Kidney glomerular epithelial cell (primary cell): ENCODE measurements at places on chromosomes 7 and 10.

DNA sequence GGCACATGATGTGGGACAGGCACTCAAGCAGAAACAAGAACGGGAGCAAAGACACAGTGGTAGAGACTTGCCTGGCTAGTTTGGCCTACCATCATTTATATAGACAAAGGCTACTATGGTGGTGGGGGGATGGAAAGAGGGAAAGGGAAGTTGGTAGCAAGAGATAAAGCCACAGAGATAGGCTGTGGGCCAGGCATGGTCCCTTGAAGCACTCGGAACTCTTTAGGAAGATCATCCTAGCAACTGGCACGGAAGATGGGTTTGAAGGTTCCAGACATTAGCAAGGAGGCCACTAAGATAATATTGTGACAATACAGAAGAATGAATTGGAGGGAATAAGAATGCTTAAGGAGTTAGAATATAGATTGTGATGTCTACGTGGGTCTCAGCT, 319.6 kb downstream of the ELMO1 start:
- DNase-seq: no peak

DNA sequence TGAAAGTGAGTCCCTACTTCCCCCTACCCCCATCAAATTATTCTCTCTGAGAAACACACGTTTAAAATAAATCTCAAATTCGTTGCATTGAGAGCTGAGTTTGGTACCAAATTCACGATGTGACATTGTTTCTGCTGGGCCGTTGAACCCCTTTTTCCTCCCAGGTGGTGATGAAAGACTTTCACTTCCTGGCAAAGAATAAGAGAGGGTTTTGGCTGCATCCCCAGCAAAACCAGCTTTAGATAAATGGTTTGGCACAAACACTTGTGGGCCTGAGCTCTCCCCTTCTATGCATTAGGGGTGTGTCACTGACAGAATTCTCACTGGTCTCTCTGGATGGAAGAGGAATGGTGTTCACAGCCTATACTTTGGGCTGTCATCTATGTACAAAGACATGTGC, 8.8 kb upstream of the DNTT start:
- no peak for DNase-seq

- no peak for DNase-seq
Measured at GRCh38 chr7:5237286-5237685, 45.5 kb upstream of the SLC29A4 start.

GRCh38 chr10:86715156-86715795, 41.1 kb upstream of the BMPR1A start:
- DNase-seq: no peak

DNA sequence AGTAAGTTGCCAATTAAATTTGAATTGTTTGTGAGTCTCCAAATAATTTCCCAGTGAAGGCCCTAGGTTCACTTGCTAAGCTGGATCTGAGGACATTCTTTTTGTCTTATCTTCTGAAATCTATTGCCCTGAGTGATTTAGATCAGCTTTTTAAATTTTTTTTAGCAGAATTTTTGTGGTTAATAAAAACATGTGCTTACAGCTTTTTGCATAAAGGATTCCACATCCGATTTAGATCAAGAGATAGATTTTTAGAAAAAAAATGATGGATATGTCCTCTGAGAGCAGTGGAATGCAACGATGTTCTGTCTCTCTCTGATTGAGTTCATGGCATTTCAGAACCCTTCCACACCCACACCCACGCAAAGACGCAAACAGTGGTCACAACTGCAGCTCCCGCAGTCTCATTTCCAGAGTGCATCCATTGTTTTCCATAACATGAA, 358.8 kb downstream of the SUGCT start:
- DNase-seq: no peak

GRCh38 chr10:88193018-88193417, 329.6 kb downstream of the PTEN start:
- no peak for DNase-seq

- no peak for DNase-seq
Measured at GRCh38 chr7:1645476-1645875, 24.6 kb upstream of the ELFN1 start.

- no peak for DNase-seq
Measured at GRCh38 chr10:32851301-32851700, 106.7 kb downstream of the ITGB1 start.

DNA sequence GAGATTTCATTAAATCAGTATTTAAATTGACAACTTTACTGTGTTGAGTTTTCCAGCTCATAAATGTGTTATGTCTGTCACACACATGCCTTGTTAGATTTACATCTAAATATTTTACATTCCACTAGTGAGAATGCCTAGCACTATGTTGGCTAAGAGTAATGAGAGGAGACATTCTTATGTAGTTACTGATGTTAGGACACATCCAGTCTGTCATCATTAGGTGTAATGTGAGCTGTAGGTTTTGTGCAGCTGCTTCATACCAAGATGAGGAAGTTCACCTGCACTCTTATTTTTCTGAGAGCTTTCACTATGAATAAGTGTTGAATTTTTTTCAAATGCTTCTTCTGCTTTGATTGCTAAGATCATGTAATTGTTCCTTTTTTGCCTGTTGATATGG, 218.0 kb upstream of the IGFBP3 start:
- DNase-seq: peak; percentile 84

- DNase-seq: no peak
Measured at GRCh38 chr10:82889728-82890127, 1014.7 kb downstream of the NRG3 start.

DNA sequence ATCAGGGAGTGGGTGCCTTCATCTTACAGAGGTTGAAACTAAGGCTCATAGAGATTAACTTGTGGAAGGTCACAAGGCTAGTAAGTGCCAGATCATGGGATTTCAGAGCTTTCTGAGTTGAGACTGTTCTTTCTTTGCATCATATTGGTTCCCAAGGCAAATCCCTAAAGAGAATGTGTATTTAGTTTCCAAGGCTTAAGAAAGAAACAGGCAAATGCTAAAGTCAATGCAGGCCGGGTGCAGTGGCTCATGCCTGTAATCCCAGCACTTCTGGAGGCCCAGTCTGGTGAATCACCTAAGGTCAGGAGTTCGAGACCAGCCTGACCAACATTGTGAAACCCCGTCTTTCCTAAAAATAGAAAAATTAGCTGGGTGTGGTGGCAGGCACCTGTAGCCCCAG, 19.8 kb downstream of the CDK1 start:
- no peak for DNase-seq

DNA sequence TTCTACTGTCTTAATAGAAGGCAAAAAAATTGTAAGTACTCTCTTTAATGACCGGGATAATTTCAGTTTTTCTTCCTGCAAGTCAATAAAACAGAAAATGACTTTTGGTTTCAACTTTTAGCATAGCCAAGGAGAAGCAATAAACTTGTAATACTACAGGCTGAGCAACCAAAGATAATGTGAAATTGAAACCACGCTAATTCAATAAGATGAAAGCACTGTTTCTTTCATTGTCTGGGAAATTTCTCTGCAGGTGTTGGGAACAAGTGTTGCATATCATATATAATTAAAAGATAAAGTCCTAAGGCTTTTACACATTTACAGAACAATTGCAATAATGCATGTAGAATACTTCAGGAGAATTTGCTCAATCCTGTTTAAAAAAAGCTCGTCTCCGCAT, 462.3 kb downstream of the PAXIP1 start:
- DNase-seq: no peak

- peak; percentile 61 for DNase-seq
Measured at GRCh38 chr7:53984776-53985175, 557.4 kb upstream of the VSTM2A start.

DNA sequence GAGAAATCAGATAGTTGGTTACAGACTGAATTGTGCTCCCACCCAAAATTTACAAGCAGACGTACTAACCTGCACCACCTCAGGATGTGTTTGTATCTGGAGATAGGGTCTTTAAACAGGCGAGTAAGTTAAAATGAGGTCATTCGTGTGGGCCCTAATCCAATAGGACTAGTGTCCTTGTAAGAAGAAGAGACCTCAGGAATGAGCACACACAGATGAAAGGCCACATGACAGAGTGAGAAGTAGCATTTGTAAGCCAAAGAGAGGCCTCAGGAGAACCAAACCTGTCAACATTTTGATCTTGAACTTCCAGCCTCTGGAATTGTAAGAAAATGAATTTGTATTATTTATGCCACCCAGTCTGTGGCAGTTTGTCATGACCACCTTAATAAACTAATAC, 149.5 kb upstream of the VWC2 start:
- DNase-seq: no peak

DNA sequence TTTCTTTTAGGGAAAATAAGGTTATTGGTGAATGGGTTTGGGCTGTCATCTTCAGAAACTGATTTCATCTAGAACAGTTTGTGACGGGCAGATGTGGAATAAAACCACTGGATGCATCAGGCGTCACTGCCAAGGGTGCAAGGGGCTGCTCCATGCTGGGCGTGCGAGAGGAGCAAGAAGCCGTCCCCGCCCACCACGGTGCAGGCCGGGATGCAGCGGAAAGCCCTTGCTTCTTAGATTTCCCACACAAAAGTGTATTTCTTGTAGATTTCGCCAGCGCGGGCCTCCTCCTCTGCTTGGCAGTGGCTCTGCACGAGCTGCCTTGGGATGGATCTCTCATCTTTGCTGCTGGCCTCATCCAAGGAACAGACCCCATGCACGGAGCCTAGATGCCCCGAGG, 189.3 kb downstream of the CUX1 start:
- DNase-seq: no peak

- no peak for DNase-seq
Measured at GRCh38 chr7:139181404-139181803, 49.6 kb upstream of the UBN2 start.

GRCh38 chr7:95688931-95689495, 83.3 kb upstream of the DYNC1I1 start:
- no peak for DNase-seq

GRCh38 chr7:19030281-19030680, 87.2 kb downstream of the TWIST1 start:
- DNase-seq: no peak

DNA sequence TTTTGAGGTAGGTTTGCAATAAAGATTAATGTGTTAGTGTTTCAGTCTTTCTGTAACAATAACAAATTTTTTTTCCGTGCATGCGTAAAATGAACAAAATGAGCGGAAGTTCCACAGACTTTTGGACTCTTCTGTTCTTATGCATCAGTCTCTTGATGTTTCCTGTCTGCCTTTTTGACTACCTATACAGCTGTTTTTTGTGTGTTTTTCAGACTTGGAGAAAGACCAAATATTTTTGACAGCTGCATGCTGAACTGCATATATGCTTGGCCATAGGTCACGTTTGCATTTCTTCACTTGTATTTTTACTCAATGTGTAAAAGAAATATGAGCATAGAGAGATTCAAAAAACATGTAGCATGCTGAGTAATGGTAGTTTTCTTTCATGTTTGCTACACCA, 119.3 kb downstream of the BBS9 start:
- DNase-seq: no peak

DNA sequence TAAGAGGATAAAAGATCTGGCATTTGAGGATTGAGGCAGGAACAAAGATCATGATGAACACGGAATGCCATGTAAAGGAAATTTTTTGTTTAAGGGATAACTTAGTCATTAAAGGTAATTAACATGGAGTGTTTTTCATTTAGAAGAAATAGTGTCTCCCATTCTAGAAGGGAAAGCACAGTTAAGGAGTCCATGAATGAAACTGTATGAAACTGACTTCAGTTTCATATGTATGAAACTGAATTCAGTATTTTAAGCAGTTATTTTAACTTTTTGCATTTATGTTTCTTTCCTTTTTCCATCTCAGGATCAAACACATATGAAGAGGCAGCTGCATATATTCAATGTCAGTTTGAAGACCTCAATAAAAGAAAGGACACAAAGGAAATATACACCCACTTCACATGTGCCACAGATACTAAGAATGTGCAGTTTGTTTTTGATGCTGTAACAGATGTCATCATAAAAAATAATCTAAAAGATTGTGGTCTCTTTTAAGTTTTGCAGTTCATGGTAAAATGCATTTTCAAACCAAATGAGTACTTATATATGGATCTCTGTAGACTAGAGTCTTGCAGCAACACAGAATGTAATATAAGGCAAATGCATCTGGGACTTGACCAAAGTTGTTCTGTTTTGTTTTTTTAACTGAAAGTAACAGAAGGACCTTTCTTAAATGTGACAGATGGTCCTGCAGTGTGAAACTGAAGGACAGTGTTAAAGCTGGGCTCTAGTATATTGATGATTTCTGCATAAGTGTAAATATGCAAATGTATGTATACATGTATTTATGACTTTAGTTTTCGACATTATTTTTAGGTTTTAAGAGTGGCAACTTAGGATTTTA, 82.6 kb downstream of the GNAI1 start:
- DNase-seq: no peak

DNA sequence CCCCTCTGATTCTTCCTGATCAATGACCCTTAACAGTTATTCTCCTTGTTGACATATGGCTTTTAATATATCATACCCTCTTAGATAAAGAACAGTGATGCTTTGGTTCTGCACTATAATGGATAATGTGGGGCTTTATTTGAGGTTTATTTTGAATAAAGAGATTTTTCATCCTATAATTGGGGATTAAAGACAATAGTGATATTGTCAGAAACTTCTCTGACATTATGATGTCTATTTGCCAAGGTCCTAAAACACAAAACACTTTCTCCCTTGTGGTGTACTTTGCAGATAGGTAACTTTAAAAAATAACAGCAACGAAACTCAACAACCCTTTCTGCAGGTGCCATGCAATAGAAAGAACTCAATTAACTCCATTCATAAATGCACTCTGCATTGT, 243.6 kb upstream of the RHOBTB1 start:
- no peak for DNase-seq

- DNase-seq: no peak
Measured at GRCh38 chr7:128408709-128409595, 830 bp downstream of the IMPDH1 start.

GRCh38 chr10:92880233-92880861, 32.0 kb downstream of the EXOC6 start:
- peak; percentile 22 for DNase-seq

DNA sequence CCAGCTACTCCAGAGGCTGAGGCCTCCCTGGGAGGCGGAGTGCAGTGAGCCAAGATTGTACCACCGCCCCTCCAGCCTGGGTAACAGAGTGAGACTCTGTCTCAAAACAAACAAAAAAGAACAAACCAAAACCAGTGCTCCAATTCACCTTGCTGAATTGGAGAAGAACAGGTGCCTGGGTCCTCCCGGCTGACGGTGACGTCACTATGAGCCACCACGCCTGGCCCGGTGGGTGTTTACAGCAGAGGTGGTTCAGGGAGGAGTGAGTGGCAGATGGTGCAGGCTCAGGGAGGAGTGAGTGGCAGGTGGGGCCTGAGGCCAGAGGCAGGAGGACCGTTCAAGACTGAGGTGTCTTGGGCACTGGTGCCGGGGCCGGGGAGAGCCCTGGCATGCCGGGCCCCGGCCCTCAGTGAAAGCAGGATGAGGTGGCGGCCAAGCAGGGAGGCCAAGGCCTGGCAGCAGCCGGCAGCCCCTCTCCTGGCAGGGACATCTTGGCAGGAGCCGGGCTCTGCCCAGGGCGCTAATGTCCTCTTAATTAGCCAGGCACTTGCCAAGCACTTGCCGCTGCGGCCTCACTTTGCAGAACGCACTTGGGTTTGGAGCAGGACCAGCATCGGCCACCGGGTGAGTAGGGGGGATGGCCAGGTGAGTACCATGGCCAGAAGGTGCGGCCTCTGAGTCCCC, 162.8 kb upstream of the TNRC18 start:
- no peak for DNase-seq

- no peak for DNase-seq
Measured at GRCh38 chr7:112896026-112896601, 105.9 kb upstream of the TMEM168 start.
